GM19239 (cell line): ENCODE measurements at places on chromosomes 12 and 14.

DNA sequence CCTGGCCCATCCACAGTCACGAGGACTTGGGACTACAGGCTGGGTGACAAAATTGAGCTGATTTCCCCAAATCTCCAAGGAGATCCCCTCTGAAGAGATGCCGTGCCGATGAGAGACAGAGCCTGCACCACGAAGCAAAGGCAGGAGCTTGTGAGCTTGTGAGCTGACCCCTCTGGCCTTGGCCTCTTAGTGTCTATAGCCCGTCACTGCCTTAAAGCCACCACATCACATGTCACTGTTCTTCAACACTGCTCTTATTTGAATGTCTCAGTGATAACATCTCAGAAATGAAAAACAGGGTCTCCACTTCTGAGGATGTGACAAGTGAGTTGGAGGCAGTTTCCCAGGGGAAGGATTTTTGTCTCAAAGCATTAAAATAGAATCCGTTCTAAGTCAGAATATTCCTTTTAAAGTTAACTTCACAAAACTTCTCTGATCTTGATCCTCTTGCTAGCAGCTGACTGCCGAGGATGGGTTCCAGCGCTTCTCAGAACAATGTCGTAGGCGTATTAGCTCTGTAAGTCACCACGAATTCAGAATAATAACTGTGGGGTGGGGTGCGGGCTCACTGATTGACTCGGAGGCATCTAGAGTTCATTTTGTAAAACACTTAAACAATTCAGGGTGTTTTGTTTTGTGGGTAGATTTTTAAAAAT lies 37.5 kb downstream of the CHST11 start:
- DNase-seq, result no peak

GRCh38 chr14:77965919-77966435 lies 166.1 kb downstream of the ADCK1 start:
- peak; percentile 45 for DNase-seq

DNA sequence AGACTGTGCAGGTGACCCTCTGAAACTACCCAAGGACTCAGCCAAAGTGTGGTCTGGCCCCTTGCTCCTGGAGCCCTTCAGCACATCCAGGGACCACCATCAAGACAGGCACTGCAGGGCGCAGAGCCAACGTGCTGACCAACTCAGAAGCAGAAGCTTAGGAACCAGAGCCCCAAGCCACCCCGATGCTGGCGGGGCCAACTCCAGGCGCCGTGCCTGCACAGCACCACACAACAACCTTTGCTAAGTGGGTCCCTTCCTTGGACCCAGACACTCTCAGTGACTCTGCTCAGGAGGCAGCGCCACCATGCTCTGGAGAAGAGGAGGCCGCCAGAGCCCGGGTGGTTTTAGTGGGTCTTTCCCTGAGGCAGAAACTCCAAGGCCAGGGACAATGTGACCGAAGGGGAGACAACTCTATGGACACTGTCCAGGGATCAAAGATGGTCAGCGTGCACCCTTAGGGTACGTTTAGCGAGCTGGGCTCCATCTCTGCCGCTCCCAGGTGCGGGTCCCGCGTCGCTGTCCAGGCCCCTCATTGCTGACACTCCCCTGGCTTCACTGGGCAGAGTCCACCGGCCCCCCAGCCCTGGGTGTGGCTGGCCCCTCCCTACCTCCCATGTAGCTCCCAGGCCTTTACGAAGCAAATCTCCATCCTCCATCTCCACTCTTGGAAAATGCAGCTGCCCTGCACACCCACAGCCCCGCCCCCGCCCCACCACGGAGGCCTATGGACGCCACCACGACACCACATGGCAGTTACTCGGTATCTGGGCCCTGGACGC lies 16.1 kb downstream of the CHGA start:
- DNase-seq, result no peak

GRCh38 chr12:107903341-107904061 lies 129.0 kb downstream of the ASCL4 start:
- DNase-seq, result peak; percentile 76

DNA sequence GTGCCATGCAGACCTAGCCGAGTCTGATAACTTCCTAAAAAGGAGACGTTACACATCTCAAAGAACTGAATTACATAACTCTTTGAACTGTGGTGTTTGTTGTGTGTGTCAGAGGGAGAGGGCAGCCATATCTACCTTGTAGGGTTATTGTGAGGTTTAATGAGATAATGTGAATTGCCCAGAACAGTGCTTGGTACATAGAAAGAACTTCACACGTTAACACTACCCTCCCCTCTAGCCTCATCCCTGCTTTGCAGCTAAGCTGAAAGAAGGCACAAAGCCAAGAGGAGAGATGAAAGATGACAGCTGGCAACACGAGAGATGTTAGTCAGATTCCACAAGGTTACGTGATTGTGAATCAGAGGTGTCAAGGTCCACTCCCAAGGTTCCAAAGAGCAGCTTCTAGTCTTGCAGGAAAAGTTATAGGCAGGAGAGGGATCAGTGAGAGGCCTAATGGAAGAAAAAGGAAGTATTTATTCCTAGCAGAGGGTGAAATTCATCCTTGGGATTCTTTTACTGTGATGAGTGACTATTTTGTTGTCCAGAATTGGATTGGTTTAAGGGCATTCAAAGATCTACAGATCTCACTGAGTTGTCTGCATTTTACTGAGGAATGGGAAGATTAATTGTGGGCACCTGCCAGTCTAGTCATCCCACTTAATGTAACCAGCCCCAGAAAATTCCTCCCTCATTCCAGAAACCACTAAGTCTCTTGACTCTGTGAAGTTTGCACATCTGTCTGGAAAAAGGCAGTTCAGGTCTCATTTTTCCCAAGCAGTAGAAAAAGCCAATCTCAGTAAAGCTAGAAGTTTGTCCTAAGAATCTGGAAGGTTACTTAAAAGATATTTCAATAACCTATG lies 25.9 kb upstream of the WNK1 start:
- no peak for DNase-seq

DNA sequence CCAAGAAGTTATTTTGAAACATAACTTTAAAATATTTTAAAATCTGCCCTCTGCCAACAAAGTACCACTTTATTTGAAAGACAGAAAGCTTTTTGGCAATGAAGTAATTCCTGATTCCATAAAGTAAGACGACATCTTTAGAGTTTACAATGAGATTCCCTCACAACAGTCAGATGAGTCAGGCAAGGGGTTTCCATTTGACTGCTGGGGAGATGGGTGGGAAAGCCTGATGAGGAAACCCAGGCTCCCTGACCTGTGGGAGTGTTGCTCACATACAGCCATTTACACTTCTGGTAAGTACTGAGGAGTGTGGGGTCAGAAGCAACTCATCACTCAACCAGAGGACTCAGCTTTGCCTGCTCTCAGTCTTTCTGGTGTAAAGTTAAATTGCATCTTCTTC lies 10.2 kb downstream of the KITLG start:
- no peak for DNase-seq
